ENCODE measurements at places on chromosomes 3 and 15.

DNA sequence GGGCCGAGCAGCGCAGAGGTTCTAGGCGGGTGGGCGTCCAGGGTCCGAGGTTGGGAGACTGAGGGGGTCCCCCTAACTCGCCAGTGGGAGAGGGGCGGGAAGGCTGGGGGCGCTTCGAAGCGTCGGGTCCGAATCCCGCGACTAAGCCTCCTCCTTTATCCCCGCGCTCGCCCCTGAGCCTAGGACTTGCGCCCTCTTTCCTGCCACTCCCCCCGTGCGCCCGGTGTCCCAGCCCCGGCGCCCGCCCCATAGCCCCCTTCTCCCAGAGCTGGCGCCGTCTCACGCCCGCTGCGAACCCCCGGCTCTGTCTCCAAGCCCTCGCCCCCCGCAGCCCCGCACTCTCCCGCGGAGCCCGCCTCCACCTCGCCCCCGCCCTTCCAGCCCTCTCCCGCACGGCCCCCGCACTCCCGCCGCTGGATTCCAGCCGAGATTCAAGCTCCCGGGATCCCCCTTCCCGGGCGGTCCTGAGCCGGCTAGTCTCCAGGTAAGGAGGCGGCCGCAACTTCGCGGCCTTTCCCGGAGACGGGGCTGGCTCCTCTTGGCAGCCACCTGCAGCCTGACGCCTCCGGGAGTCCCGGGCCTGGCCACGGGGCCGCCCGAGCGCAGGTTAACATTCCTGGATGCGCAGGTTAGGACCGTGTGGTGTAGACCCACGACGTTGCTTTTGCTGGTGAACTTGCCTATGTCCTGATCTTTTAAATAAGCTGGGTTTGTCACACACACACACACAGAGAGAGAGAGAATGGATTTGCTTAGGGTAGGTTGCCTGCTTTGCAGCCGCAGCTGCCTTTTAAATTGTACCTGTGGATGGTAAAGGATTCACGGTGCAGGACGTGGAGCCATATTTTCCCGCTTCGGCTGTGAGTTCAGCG is 563 bp downstream of the PXYLP1 start:
- no peak for DNase-seq

DNA sequence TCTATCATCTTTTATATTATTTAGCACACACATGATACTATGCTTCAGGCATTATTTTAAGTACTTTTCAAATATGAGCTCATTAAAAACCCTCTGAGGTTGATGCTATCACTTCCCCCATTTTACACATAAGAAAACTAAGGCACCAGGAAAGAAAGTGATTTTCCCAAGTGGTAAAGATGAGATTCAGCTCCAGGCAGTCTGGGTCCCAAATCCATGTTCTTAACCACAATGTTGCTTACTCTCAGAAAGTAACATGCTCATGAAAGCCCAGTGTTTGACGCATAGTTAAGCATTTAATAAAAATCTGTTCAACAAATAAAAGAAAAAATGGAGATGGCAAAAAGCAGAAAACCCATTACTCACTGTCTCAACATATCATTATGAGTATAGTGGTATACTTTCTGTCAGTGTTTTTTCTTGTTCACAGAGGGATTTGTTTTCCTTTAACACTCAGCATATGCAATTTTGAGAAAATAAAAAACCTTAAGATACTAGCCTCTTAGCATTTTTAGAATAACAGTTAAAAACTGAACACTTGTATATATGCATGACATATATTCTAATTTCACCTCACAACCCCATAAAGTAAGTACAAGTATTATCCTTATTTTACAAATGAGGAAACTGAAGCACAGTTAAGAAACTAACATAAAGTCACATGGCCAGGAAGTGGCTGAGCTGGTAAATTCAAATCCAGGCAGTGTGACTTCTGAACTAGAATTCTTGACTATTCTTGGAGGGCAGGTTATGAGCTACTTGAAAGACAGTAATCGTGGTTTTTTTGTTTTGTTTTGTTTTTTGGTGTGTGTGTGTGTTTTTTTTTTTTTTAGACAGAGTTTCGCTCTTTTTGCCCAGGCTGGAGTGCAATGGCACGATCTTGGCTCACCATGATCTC is 10.4 kb downstream of the PEAK1 start:
- DNase-seq = no peak

GRCh38 chr3:185572183-185572582 is 13.9 kb upstream of the SENP2 start:
- no peak for DNase-seq

DNA sequence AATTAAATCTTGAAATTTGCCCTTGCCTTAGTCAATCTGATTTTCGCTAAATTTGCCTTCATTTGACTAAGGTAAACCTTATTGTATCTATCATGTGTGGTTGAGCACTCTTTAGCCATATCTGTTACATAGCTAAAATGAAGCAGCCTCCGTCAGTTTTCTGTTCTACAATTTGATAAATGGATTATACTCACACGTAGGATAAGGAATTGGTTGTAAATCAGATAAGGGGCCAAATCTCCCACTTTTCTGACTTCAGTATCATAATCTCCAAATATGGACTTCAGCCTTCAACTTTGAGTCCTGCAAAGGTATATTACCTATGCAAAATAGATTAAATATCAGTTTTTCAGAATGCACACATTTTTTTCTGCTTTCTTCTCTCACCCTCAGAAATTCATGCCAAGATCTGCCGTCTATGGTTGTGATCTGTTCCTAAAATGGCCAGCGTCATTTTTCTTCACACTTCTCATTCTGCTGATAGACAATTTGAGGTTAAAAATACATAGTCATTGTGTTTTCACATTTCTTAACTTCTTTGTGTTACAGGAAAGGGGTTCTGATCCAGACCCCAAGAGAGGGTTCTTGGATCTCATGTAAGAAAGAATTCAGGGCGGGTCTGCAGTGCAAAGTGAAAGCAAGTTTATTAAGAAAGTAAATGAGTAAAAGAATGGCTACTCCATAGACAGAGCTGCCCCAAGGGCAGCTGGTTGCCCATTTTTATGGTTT is 36.9 kb downstream of the RAB8B start:
- DNase-seq = no peak

DNA sequence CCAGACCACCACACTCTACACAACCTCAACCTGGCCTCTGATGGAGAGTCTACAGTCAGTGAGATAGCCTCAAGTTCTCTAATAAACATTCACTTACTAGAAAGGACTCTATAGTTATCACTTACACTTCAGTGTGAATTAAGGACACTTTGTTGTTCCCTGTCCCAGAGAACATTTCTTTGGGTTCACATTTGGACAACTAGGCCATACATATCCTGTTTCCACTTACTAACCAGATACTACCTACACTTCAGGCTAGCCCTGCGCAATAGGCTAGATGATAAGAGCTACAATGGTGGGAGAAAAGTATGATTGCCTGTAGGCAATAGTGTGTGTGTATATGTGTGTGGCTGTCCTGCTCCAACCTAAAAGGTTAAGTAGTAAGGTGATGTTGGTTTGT is 72.7 kb downstream of the TP63 start:
- DNase-seq = no peak

DNA sequence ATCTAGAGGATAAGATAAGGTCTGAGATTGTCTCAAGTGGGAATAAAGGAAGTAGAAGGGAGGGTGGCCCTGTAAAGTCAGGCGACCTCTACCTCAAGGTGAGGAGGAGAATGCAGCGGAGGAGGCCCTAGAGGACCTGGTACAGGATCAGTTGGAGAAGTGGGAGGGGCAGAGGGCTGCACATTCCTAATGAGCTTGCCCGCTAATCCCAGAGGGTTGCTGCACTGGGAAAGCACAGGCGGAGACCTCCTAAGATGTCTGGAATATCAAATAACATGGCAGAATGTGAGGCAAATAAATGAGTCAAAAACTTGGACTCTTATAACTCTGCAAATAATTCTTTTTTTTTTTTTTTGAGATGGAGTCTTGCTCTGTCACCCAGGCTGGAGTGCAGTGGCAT is 30.2 kb upstream of the VPS8 start:
- DNase-seq = no peak
